ENCODE measurements at places on chromosomes 7 and 10.

DNA sequence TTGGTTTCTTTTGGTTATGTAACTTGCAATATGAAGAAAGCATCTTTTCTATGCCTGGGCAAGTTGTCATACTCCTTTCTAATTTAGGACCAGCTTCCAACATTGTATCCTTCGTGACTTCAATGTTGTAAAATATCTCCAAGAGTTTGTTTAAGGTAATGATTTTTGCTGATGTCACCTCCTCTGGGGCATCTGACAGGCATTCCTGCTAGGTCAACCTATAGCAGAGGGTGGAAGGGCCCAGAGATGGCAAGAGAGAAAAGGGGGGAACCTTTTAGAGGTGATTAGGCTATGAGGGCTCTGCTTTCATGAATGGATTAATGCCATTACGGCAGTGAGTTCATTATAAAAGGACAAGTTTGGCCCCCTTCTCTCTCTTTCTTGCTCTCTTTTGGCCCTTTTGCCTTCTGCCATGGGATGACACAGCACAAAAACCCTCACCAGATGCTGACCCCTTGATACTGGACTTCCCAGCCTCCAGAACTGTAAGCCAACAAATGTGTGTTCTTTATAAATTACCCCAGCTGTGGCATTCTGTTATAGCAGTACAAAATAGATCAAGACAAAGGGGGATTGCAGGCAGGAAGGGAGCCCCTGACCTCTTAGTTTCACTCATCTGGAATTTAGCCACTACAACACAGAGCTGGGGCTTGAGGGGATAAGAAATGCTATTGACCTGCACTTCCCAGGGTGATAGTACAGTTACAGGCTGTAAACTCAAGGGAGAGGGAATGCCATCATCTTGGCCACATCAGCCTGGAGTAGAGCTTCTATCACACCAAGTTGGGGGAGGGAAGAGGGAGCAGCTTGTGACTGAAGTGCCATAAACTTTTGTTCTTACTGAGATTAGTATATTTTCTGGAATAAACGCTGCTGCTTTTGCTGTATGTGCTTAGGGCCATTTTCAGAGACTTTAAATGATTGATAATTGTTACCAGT is 195.9 kb downstream of the CFTR start:
- H3K27ac ChIP-seq, result no peak overlapping the region
- H3K4me1 ChIP-seq, result no peaks in the 10 kb centered on the region
- no peak overlapping the region for H3K4me3 ChIP-seq
- no peaks in the 10 kb centered on the region for H3K27me3 ChIP-seq

DNA sequence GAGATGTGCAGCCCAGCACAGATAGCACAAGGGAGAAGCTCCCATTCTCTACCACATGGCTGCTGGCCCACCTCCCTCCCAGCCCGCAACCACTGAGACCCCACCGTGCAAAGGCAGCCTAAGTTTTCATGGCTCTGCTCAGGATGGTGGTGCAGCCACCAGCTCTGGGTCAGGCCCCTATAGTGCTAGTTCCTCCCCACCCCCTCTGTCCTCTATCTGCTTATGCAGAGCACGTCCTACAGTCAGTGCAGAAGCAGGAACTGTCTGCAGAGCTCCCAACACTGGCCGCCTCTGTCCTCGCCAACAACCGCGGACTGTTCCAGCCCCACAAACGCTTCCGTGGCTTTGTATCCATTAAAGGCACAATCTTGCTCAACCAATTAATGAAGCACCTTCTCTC is 278.9 kb downstream of the GRID1 start:
- H3K4me1 ChIP-seq, result no peaks in the 10 kb centered on the region
- no peak overlapping the region for H3K4me3 ChIP-seq
- no peak overlapping the region for H3K27ac ChIP-seq
- no peak for DNase-seq
- H3K36me3 ChIP-seq, result no peaks in the 10 kb centered on the region

GRCh38 chr7:84780158-84781124 is 406.4 kb downstream of the SEMA3D start:
- no peak for DNase-seq
- no peaks in the 10 kb centered on the region for H3K27me3 ChIP-seq
- no peaks in the 10 kb centered on the region for H3K36me3 ChIP-seq
- no peaks in the 10 kb centered on the region for H3K4me1 ChIP-seq
- H3K4me3 ChIP-seq, result no peak overlapping the region

DNA sequence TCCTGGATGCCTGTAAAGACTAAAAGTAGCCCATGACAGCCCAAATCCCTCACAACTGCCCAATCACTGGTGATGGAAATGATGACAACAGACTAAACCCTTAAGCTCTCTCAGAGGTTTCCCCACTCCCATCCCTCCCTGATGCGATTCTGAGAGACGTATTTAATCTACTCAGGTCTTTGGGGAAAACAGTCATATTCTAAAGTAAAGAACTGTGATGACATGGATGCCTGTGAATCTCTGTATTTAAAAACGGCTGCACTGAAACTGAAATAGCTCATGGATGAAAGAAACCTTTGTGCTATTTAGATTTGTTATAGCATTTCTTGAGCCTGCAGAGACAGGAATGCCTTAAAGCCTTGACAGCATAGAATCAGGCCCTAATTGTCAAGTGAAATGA is 28.5 kb downstream of the VPS41 start:
- no peaks in the 10 kb centered on the region for H3K27me3 ChIP-seq
- peaks cover 17% of the 10 kb centered on the region for H3K4me1 ChIP-seq
- no peak for DNase-seq
- no peak overlapping the region for H3K27ac ChIP-seq
- peaks cover 7% of the 10 kb centered on the region for H3K36me3 ChIP-seq

- no peak for DNase-seq
- no peaks in the 10 kb centered on the region for H3K27me3 ChIP-seq
- H3K36me3 ChIP-seq, result peaks cover 18% of the 10 kb centered on the region
- no peaks in the 10 kb centered on the region for H3K4me1 ChIP-seq
- H3K4me3 ChIP-seq, result no peak overlapping the region
- no peak overlapping the region for H3K27ac ChIP-seq
These were observed 21.3 kb downstream of the MDH2 start for GRCh38 chr7:76069238-76069638.

- H3K36me3 ChIP-seq, result no peaks in the 10 kb centered on the region
- H3K4me1 ChIP-seq, result no peaks in the 10 kb centered on the region
- no peak overlapping the region for H3K4me3 ChIP-seq
- H3K27me3 ChIP-seq, result no peaks in the 10 kb centered on the region
- H3K27ac ChIP-seq, result no peak overlapping the region
- DNase-seq, result no peak
These were observed 750.7 kb downstream of the NRG3 start for GRCh38 chr10:82625512-82626189.

- no peak overlapping the region for H3K27ac ChIP-seq
- no peak for DNase-seq
- H3K4me1 ChIP-seq, result no peaks in the 10 kb centered on the region
- H3K36me3 ChIP-seq, result no peaks in the 10 kb centered on the region
- no peak overlapping the region for H3K4me3 ChIP-seq
- H3K27me3 ChIP-seq, result peaks cover 30% of the 10 kb centered on the region
These were observed 229.7 kb upstream of the NFE2L3 start for GRCh38 chr7:25922296-25922695.

DNA sequence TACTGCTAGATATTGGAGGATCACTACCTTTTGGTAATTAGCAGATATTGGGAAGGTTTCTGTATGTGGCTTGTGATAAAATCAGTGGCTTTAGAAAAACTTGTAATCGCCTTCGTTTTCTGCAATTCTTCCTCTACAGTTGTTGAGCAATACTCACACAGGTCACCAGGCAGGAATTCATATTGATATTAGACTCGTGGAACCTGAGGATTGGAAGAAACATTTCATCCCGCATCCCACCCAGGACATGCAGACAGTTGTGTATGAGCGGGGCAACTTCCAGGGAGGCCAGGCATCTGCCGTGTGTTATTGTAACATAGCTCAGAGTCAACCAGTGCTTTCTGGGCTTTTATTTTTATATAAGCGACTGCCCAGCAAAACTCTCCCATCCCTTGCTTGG is 821.3 kb downstream of the LRMDA start:
- no peaks in the 10 kb centered on the region for H3K36me3 ChIP-seq
- H3K4me3 ChIP-seq, result no peak overlapping the region
- no peaks in the 10 kb centered on the region for H3K27me3 ChIP-seq
- no peaks in the 10 kb centered on the region for H3K4me1 ChIP-seq
- no peak for DNase-seq

- H3K27me3 ChIP-seq, result peaks cover 19% of the 10 kb centered on the region
- H3K4me3 ChIP-seq, result peak overlapping the region; percentile 39
- DNase-seq, result no peak
- no peak overlapping the region for H3K27ac ChIP-seq
These were observed 23.3 kb upstream of the SFTPA2 start for GRCh38 chr10:79583488-79584024.

GRCh38 chr10:105239311-105240219 is 598.5 kb downstream of the SORCS3 start:
- H3K4me3 ChIP-seq, result no peak overlapping the region
- no peak for DNase-seq
- H3K27ac ChIP-seq, result no peak overlapping the region
- no peaks in the 10 kb centered on the region for H3K27me3 ChIP-seq

- peaks cover 40% of the 10 kb centered on the region for H3K27me3 ChIP-seq
- no peak overlapping the region for H3K27ac ChIP-seq
- no peak for DNase-seq
- no peaks in the 10 kb centered on the region for H3K36me3 ChIP-seq
- no peaks in the 10 kb centered on the region for H3K4me1 ChIP-seq
- no peak overlapping the region for H3K4me3 ChIP-seq
These were observed 9.0 kb downstream of the TBC1D12 start for GRCh38 chr10:94411304-94411703.

DNA sequence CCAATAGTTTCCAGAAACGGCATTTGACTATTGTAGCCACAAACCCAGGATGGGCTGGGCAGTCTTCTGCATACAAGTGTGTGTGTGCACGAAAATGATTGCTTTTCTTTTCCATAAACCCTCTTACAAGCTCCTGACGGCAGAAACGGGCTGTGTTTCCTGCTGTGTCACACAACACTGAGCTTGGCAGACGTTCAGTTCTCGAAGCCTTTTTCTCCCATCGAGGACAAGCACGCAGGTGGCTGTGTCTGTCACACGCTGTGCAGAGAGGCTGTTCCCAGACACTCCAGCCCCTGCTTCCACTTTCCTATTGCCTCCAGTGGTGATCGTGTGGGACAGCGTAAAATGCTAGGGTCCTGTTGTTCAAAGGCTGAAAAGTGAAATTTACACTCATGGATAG is 32.1 kb downstream of the RBAK start:
- H3K27ac ChIP-seq, result no peak overlapping the region
- H3K4me1 ChIP-seq, result no peaks in the 10 kb centered on the region
- peaks cover 5% of the 10 kb centered on the region for H3K27me3 ChIP-seq
- H3K36me3 ChIP-seq, result no peaks in the 10 kb centered on the region

GRCh38 chr10:77149001-77149400 is 488.6 kb downstream of the KCNMA1 start:
- no peaks in the 10 kb centered on the region for H3K36me3 ChIP-seq
- DNase-seq, result no peak

- no peak overlapping the region for H3K27ac ChIP-seq
- no peaks in the 10 kb centered on the region for H3K36me3 ChIP-seq
- no peak overlapping the region for H3K4me3 ChIP-seq
- peaks cover 3% of the 10 kb centered on the region for H3K27me3 ChIP-seq
- no peaks in the 10 kb centered on the region for H3K4me1 ChIP-seq
- DNase-seq, result no peak
These were observed 82.7 kb upstream of the PDZD8 start for GRCh38 chr10:117457932-117458331.

GRCh38 chr10:100600218-100600617 is 64.5 kb downstream of the HIF1AN start:
- H3K27ac ChIP-seq, result no peak overlapping the region
- peaks cover 22% of the 10 kb centered on the region for H3K27me3 ChIP-seq
- no peaks in the 10 kb centered on the region for H3K36me3 ChIP-seq
- H3K4me1 ChIP-seq, result no peaks in the 10 kb centered on the region
- H3K4me3 ChIP-seq, result no peak overlapping the region

DNA sequence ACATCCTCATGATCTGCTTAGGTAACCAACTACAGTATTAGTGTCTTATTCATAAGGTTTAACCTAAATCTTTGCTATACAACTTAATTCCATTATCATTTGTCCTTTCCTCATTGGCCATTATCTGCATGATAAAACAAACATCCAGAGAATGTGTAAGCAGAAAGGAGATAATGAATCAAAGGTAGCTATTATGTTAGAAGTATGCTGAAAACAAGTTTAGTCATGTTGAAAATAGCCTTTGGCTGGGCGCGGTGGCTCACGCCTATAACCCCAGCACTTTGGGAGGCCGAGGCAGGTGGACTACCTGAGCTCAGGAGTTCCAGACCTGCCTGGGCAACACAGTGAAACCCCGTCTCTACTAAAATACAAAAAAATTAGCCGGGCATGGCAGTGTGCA is 78.2 kb downstream of the NT5C2 start:
- DNase-seq, result no peak
- H3K36me3 ChIP-seq, result peaks cover 12% of the 10 kb centered on the region
- H3K4me1 ChIP-seq, result peaks cover 18% of the 10 kb centered on the region
- no peak overlapping the region for H3K4me3 ChIP-seq
- H3K27me3 ChIP-seq, result no peaks in the 10 kb centered on the region

DNA sequence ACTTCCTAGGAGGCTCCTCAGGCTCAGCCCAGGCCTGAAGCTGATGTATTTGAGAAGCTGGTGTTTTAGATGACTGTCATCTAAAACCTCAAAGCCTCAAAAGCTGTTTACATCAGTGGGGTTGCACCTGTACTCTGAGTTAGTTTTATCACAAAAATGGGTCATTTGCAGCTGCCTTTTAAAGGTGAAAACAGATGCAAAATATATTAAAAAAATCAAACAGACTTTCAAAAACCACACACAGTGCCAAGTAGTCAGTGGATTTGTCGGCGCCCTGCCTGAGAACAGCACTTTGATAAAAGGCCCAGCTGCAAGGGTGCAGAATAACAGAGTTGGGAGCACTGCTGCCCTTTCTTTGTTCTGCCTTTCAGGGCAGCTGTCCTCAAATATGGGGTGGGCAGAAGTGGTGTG is 103.0 kb downstream of the VOPP1 start:
- DNase-seq, result peak; percentile 16
- peak overlapping the region; percentile 53 for H3K4me3 ChIP-seq
- H3K27me3 ChIP-seq, result no peaks in the 10 kb centered on the region
- H3K36me3 ChIP-seq, result peaks cover 51% of the 10 kb centered on the region
- peaks cover 53% of the 10 kb centered on the region for H3K4me1 ChIP-seq

GRCh38 chr10:93821051-93821772 is 63.5 kb downstream of the LGI1 start:
- no peak overlapping the region for H3K27ac ChIP-seq
- peaks cover 15% of the 10 kb centered on the region for H3K27me3 ChIP-seq
- no peaks in the 10 kb centered on the region for H3K36me3 ChIP-seq
- H3K4me1 ChIP-seq, result no peaks in the 10 kb centered on the region
- no peak overlapping the region for H3K4me3 ChIP-seq

GRCh38 chr7:8177109-8177933 is 84.6 kb downstream of the ICA1 start:
- peaks cover under 1% of the 10 kb centered on the region for H3K27me3 ChIP-seq
- DNase-seq, result no peak
- peak overlapping the region; percentile 76 for H3K4me3 ChIP-seq
- H3K4me1 ChIP-seq, result peaks cover 53% of the 10 kb centered on the region

Measured in activated T-helper 1 cell treated with anti-CD3 and anti-CD28 coated beads, Interleukin-12 subunit alpha, Interleukin-12 subunit beta, Interleukin-2, Interleukin-4 antibody, amounts not matched to agents 30 ng/mL and 10 ng/mL and 1 ng/mL, durations not matched to agents 14 hours and 24 hours and 36 hours (primary cell).